Stimulated activated CD8-positive, alpha-beta memory T cell treated with anti-CD3 and anti-CD28 coated beads, Interleukin-7, amount 100 ng/mL, for 1 hour (primary cell): ENCODE measurements at places on chromosomes 13 and 19.

DNA sequence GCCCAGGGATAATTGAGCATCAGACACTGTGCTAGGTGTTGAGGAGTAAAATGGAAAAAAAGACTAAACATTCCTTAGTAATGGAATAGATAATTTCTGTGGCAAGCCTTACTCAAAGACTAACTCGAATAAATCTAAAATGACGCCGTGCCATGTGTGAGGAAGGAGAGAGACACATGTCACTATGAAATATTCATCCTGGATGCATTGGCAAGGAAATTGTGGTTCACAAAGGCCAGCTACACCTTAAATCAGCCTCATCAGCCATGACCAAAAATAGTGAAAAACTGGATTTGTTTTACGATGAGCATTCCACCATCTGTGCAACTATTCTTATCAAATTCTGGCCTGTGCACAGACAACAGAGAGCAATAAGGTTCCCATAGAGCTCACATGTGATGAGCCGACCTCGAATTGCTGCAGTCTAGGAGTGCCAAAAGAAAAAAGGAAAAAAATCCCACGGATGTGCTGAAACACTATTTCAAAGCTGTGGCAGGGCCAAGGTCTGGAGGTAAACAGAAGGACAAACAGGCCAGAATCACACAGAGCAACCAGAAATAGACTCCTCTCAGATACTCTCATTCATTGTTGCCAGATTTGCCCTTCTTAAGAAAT is 505.7 kb downstream of the EFNB2 start:
- DNase-seq: no peak

- no peak for DNase-seq
Measured at GRCh38 chr13:110158226-110158625, 148.7 kb downstream of the COL4A1 start.

GRCh38 chr13:91537376-91537775 is 139.0 kb downstream of the GPC5 start:
- no peak for DNase-seq

GRCh38 chr19:2691951-2692350 is 10.5 kb downstream of the GNG7 start:
- DNase-seq: no peak

DNA sequence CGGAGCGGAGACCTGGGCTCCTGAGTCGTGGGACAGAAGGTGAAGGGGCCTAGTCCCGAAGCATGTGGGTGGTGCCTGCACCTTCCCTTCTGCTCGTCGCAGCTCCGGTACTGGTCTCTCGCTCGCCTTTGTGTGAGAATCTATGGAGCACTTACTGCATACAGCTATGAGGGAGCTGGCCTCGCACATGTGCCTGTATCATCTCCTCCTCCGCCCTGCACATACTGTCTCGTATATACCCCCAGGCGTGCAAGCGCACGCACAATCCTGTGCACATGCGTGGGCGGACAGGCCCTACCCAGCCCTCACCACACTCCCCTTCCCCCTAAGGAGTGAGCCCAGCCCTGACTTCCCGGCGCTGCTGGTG is 8.7 kb downstream of the PIK3R2 start:
- DNase-seq: no peak

- DNase-seq: no peak
Measured at GRCh38 chr13:76503766-76504165, 382.4 kb downstream of the KCTD12 start.

- DNase-seq: no peak
Measured at GRCh38 chr19:42042455-42043170, 27.4 kb downstream of the GRIK5 start.

- no peak for DNase-seq
Measured at GRCh38 chr13:53079691-53080090, 51.1 kb downstream of the OLFM4 start.

DNA sequence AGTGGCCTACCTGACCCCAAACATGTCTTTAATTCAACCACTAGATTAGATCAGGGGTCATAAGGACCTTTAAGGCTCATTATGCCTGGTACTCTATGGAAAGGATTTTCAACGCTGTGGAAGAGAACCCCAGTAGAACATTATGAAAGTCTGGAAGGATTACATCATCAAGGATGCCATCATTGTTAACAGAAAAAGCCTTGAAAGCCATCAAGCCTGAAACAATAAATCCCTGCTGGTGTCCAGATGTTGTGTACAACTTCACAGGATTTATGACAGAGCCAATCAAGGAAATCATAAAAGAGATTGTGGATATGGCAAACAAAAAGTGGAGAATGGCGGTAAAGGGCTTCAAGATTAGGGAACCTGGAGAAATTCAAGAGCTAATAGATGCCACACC is 59.7 kb downstream of the NAA16 start:
- DNase-seq: no peak

DNA sequence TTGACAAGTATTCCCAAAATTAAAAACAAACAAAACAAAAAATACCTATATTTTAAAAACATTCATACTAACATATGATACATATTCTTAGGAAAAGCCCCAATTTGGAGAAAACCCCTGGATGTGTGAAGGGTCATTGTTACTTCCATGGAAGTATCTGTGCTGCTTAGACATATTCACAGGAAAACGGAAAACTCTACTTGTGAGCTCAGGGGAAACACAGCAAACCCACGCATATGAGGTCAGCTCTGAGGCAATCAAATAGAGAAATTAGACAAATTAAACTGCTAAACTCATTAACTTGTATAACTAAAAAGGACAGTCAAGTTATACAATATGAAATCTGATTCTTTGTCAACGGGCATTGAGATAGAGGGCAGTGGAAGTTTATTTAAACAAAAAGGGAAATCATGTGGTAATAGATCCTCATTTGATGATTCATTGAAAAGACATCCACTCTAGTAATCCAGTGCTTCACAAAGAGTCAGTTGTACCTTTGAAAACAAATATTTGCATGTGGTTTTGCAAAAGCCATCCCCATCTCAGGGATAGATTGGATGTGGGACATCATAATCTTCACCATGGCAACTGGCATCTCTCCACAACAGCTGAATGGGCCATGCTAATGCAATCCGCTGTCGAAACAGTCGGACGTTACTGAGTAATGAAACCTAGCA is 423.4 kb downstream of the ITGBL1 start:
- DNase-seq: no peak

GRCh38 chr13:85685436-85685835 is 113.8 kb downstream of the SLITRK6 start:
- DNase-seq: no peak

- DNase-seq: no peak
Measured at GRCh38 chr13:109974354-109974753, 188.0 kb upstream of the IRS2 start.

DNA sequence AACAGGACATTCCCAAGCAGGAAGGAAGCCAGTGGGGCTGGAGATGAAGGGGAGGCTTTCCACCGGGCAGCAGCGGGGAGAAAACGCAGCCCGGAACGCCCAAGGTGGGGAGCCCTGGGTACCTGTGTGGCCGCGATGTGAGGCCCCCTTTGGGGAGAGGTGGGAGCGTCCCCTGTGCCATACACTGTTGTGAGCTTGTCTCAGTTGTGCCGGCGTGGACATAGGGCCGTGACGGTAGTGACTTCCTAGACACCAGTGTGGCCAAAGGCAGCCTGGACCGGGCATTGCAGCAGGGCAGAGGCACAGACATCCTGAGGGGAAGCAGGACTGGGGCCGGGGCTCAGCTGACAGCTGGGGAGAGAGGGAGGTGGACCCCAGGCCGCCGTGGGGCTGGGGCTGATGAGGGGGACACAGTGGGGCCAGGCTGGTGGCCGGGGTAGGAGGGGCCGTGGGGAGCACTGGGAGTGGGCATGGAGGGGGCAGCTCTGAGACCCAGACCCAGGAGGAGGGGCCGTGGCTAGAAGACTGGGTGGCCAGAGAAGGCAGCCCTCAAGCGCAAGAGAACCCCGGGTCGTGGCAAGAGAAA is 38.5 kb upstream of the TFDP1 start:
- DNase-seq: no peak

GRCh38 chr13:103184413-103184812 is 118.2 kb upstream of the SLC10A2 start:
- DNase-seq: no peak

- DNase-seq: no peak
Measured at GRCh38 chr13:85166891-85167290, 632.3 kb downstream of the SLITRK6 start.

GRCh38 chr19:38425222-38425809 is 703 bp downstream of the RASGRP4 start:
- no peak for DNase-seq

GRCh38 chr19:32802840-32803239 is 66.7 kb downstream of the SLC7A9 start:
- DNase-seq: no peak
